Smooth muscle cell of the brain vasculature (primary cell): ENCODE measurements at places on chromosomes 7 and 10.

GRCh38 chr7:75789361-75789924, 17.4 kb upstream of the CCL26 start:
- DNase-seq, result no peak

- DNase-seq, result no peak
Measured at GRCh38 chr7:3003936-3004335, 39.7 kb downstream of the CARD11 start.

- no peak for DNase-seq
Measured at GRCh38 chr10:93630625-93631557, 18.6 kb downstream of the PDE6C start.

GRCh38 chr7:105963038-105963667, at the start of gene CDHR3:
TSS of gene CDHR3 (plus strand) at chr7:105963264. CDS start at chr7:105963319, 55 bp downstream.
- no peak for DNase-seq

GRCh38 chr7:35658606-35659201, 36.2 kb downstream of the HERPUD2 start:
- no peak for DNase-seq

DNA sequence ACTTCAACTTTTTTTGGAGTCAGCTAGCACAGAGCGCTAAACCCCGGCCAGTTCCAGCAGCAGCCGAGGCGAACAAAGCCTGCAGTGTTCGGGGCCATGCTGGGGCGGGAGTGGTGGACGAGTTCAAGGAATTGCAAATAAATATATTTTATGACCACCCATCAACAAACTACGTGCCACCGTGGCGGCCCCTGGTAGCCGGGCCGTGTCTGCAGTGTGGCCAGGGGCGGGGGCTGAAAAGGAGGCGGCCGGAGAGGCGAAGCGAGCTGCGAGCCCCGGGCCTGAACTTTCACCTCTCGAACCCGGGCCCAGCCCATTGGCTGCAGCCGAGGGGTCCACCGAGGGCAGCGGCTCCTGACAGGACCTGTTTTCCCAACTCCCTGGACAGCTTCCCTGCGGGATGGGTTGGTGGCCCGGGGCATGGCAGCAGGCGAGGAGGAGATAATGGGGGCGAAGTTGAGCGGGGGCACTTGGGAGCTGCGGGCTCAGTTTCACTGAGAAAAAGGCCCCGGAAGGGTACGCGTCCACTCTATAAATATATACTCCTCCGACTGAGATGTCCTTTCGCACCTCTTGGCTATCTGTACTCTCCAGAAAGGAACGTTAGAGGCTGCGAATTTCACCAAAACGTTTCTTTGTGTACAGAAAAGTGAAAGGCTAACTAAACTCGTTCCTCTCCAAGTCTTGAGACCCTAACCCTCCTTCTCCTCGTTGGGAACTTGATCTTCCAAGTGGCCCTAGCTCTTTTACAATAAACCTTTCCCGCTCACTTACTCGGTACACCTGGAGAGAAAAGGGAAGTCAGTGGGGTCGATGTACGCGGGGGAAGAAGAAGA, 164.6 kb upstream of the PPP1R3A start:
- DNase-seq, result no peak

- no peak for DNase-seq
Measured at GRCh38 chr7:151212626-151213025, 2.3 kb upstream of the H2BK1 start.

DNA sequence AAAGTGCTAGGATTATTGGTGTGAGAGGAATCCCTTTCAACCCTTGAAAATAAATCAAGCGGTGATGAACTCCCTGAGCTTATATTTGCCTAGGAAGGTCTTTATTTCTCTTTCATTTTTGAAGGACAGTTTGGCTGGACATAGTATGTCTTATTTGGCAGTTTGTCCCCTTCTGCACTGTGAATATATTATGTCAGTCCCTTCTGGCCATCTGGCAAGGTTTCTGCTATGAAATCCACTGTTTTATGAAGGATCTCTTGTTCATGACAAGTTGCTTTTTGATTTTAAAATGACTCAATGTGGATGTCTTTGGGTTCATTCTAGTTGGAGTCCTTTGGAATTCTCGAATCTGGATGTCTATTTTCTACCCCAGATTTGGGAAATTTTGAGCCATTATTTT, 21.7 kb upstream of the MCM10 start:
- DNase-seq, result no peak

GRCh38 chr7:11458736-11459483, 373.1 kb downstream of the THSD7A start:
- DNase-seq, result peak; percentile 51

DNA sequence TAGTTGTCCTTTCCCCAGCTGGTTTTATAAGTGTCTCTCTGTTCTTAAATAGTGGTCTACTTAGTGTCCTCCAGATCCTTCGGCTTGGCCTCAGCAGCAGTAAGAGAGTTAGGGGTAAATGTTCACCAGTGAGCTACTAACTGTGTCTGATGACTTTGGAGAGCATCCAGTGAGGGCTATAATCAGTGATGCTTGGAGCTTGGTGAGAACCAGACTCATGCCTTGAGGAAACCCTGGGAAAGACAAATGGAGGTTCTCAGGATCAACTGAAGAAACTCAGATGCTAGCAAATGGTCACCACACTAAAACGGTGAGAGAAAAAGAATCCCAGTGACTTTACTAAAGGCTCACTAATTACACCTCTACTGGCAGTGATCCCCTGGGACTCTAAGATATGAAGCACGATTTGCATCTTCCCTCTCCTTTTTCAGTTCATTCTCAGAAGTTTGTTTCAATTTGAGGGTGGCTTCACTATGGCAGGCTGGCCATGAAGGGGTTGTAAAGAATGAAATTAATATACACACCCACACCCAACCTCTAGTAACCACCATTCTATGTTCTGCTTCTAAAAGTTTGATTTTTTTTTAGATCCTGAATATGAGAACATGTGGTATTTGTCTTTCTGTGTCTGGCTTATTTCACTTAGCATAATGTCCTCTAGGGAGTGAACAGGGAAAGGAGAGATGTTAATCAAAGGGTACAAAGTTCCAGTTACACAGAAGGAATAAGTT, 177.9 kb downstream of the PDE1C start:
- DNase-seq, result no peak

DNA sequence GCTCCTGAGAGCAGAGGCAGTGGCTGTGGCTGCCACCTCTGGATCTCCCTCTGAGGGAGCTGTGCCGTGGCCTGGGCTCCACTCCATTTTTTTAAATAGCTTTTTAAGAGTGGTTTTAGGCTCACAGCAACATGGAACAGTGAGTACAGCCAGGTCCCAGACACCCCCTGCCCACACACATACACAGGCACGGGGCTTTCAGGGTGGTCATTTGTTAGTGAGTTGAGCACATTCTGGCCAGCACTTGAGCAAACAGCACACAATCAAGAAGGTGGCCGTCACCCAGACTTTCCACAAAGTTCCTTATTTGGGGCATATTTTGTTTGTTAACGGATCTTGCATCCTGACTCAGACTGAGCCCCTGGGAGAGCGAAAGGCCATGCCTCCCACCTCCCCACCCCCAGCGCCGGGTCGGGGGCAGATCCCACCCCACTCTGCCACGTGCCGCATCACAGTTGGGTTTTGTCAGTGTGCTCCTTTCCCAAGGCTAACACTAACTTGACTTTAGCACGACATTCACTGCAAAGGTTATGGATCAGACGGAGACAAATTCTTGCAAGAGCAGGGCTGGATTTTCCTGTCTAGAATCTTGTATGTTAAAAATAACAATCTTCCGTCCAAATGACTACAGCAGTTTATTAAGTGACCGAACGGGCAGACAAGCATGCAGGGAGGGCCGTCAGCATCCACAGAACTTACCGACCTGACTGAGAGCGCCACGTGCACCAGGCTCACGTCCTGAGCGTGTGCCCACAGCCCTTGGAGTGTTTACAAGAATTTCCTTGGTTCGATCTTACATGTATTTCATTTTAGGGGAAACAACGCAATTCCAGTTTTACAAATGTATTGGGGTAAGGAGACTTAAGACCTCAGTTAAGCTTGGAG, 156.5 kb upstream of the NPS start:
- no peak for DNase-seq

DNA sequence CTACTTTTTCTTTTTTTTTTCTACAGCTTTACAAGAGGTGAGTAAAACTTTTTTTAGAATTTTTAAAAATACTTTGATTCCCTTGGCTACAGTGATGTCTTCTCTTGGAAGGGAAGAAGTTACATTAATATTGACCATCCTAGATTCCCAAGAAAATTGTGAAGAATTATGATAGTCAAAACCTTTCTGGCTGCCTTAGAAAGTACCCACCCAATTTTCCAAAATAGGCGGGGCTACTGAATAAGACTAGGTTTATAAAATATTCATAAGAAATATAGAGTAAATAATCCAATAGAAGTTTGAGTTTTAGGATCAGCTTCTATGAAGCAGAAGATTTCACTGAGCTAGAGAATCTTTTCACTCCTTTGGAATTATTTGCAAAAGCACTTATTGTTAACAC, 3.0 kb downstream of the COL1A2 start:
- DNase-seq, result no peak

DNA sequence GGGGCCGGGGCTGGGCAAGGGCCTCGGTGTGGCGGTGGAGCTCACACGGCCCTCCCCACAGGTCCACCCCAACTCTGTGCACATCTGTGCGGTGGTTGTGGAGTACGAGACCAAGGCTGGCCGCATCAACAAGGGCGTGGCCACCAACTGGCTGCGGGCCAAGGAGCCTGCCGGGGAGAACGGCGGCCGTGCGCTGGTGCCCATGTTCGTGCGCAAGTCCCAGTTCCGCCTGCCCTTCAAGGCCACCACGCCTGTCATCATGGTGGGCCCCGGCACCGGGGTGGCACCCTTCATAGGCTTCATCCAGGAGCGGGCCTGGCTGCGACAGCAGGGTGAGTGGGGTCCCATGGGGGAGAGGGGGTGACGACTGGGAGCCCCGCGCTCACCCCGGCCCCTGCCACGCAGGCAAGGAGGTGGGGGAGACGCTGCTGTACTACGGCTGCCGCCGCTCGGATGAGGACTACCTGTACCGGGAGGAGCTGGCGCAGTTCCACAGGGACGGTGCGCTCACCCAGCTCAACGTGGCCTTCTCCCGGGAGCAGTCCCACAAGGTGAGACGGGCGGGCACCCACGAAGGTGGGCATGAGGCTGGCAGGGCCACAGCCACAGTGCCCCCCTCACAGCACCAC, 8.8 kb downstream of the TMEM120A start:
- DNase-seq, result no peak

- DNase-seq, result no peak
Measured at GRCh38 chr10:88523739-88524400, 59.2 kb downstream of the RNLS start.

- no peak for DNase-seq
Measured at GRCh38 chr10:1377740-1378397, 321.7 kb downstream of the WDR37 start.

DNA sequence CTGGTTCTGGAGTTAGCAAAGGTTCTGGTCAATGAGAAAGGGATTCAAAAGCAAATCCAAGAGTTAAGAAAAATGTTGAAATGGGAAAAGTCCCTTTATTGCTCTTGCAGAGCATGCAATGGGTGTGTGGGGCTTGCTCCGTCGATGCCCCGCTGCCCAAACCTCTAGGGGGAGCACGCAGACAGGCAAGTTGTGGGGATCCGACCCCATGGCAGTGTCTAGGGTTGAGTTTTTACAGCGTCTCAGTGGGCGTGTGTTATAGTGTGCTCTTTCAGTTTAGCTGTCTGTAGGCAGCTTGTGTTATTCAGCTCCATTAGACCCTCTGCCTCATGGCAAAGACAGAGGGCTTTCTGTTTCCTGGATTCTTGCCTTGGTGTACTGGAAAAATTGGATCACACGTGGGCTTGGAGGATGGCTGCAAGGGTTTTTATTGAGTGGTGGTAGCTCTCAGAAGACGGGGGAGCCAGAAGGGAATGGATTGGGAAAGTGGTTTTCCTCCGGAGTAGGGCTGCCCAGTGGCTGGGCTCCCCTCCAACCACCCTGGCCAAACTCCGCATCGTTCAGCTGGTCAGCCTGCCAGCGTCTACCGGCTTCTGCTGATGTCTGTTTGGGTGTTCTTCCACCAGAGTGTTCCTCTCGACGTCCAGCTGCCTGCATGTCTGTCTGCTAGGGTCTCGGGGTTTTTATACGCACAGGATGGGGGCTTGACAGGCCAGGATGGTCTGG, 102.3 kb upstream of the PLXDC2 start:
- no peak for DNase-seq

DNA sequence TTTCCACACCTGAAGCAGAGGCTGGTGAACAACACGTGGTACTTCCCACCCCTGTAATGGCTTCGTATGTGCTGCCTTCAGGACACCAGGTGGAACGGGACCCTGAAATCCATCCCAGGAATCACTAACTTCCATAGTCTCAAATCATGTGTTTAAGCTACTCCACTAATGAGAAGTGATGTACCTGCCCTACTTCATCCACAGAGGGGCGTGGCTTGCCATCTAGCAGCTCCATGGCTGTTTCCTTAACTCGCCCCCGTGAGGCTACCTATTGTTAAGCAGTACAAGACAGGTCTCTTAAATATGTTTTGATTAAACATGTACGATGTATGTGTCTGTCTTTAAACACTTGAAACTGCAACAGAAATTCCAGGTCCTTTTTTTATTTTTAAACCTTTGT, 31.8 kb downstream of the ARL3 start:
- no peak for DNase-seq

DNA sequence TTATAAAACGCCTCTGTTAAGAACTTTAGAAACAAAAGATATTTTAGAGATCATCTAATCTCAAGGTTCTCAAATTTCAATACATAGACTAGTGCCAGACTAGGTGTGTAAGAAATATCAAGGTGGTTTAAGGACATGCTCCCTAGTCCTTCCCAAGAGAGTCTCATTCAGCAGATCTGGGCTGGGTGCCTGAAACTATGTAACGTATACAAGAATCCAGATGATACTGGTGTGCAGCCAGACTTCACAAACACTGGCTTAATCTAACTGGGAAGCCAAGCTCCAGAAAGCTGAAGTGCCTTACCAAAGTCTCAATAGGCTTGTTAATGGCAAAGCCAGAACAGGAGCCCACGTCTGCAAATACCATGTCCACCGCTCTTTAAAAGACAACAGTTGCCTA, 105.0 kb upstream of the AMPH start:
- no peak for DNase-seq

- no peak for DNase-seq
Measured at GRCh38 chr7:29281782-29282541, 87.4 kb downstream of the CHN2 start.

DNA sequence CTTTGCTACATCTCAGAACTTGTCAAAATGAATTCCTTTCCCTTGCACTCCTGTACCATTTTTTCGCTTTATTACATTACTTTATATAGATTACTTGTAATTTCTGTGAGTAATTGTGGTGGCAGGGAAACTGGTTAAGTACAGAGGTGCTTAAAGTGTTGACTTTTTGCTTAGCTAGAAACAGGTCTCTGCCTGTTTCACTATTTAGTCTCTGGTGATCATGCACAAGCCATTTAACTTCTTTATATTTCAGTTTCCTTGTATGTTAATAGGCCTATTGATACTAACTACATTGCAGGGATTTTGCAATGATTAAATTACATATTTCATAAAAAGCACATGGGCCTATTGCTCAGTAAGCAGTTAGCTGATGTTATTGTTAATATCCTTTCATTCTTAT, 233.8 kb downstream of the PRKG1 start:
- DNase-seq, result no peak

- no peak for DNase-seq
Measured at GRCh38 chr10:98364432-98365102, 50.4 kb downstream of the PYROXD2 start.
